Activated T-cell treated with anti-CD3 and anti-CD28 coated beads, Interleukin-2, amount 50 U/mL, for 1 hour (primary cell): ENCODE measurements at places on chromosomes 16 and 17.
A peak's percentile ranks its signal among the peaks of the same experiment; 100 is the strongest.

DNA sequence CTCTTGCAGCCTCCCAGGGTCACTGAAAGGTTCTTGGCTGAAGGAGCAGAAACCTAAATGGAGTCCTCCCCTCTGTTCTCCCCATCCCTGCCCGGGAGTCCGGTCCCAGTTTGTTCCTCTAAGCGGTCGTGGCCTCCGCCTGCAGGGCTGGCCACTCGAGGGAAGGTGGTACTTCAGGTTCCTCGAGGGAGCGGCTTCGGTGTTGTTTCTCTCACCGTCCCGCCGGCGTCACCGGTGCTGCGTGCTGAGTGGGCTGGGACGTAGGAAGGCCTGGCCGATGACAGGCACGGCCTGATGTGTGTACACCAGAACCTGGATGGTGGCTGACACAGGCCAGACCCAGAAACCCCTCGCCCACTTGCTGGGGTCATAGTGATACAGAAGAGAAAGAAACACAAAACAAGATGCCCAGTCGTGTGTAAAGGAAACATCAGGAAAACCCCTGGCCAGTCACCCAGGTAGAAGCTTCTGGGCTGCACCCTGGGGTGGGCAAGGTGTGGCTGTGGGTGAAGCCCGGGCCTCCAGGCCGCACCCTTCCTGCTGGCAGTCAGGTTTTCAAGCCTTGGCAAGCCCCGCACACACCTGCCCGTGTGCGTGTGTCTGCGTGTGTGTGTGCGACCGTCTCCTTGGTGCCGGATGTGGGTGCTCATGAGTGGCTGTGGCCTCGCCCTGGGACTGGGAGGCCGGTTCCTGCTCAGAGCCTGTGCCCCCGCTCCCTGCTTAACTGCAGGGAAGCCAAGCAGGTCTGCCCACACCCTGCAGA lies 52.0 kb downstream of the BAIAP2 start:
- DNase-seq, result no peak

GRCh38 chr17:45042346-45043120 lies 8.9 kb downstream of the DCAKD start:
- no peak for DNase-seq

GRCh38 chr16:1007284-1007850 lies 25.8 kb downstream of the SOX8 start:
- DNase-seq, result no peak

- no peak for DNase-seq
These were observed 64.5 kb upstream of the NLK start for GRCh38 chr17:27977751-27978688.

- DNase-seq, result no peak
These were observed 197.1 kb upstream of the TBX2 start for GRCh38 chr17:61202564-61202963.

GRCh38 chr17:33837281-33837680 lies 417.8 kb upstream of the CCL2 start:
- no peak for DNase-seq

- DNase-seq, result peak; percentile 56
These were observed 2.7 kb upstream of the HES7 start for GRCh38 chr17:8126491-8127066.

- DNase-seq, result no peak
These were observed 248.6 kb downstream of the FTO start for GRCh38 chr16:53952215-53953208.

DNA sequence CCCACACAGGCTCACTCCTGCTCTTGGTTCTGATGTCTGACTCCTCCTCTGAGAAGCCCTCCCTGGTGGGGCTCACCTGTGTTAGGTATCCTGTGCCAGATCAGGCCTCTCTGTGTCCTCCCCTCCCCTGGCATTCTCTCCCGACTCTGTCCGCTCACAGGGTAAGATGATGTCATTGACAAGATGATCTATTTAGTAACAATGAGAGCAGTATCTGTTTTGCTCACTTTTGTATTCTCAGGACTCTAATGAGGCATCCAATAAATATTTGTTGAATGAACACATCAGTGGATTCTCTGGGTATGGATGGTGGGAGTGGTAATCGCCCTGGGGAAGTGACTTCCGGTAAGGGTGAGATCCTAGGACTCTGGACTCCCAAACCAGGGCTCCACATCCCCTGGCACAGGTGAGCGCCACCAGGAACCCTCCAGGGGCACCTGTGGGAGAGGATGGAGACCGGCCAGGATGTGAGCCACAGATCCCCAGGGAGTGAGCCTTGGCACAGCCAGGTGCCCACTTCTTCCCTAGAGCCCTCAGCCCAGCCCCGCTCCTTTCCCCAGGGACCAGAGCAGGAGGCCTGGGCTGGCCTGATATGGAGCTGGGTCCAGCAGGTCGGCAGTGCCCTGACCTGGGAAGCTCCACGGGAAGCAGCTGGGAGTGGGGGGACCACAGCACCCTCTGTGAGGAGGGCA lies 5.4 kb upstream of the HAP1 start:
- DNase-seq, result no peak

DNA sequence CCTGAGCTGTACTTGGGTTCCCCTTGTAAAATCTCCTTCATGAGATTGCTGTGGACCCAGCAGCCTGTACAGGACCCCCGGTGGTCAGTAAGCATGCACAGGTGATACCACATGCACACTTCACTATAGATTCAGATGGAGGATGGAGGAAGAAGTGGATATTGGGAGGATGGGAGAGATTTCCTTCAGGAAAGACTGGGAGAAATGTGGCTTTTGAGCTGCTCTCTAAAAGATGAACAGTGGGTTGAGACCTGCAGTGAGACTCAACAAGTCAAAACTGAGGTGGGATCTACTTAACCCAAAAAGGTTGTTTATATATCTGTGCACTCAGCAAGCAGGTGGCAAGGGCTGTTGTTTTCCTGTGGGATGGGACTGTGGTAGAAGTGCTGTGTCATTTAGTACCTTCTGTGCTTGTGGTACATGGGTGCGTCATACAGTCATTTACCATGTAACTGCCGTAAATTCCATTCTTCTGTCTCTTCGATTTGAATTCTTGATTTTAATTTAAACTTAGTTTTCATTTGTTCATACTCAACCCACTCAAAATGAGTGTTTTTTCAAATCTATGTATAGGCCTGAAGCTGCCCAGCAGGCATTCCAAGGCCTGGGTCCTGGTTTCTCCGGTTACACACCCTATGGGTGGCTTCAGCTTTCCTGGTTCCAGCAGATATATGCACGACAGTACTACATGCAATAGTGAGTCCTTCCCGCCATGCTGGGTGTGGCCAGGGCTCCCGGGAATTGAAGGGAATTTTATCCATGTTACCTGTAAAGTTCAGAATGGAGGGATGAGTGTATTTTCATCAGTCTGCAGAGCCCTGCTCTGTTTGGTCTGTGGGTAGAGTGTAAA lies 6.9 kb downstream of the HERPUD1 start:
- no peak for DNase-seq

DNA sequence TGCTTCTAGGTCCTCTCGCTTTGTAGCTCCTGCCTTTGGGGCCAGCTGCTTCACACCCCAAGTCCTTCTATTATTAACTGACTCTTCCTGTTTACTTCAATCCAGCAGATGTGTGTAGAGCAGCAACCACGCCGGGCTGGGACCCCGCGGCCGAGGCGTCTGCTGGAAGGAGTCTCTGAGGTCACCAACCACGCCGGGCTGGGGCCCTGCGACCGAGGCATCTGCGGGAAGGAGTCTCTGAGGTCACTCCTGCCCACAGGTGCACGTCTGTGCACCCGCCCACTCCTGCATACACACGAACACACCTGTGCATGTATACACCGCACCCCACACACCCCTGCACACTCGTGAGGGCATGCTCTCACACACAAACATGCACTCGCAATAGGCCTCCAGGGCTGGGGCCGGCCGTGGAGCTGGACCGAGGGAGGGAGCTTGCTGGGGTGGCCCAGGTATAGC lies 7.8 kb upstream of the TEX19 start:
- DNase-seq, result no peak

DNA sequence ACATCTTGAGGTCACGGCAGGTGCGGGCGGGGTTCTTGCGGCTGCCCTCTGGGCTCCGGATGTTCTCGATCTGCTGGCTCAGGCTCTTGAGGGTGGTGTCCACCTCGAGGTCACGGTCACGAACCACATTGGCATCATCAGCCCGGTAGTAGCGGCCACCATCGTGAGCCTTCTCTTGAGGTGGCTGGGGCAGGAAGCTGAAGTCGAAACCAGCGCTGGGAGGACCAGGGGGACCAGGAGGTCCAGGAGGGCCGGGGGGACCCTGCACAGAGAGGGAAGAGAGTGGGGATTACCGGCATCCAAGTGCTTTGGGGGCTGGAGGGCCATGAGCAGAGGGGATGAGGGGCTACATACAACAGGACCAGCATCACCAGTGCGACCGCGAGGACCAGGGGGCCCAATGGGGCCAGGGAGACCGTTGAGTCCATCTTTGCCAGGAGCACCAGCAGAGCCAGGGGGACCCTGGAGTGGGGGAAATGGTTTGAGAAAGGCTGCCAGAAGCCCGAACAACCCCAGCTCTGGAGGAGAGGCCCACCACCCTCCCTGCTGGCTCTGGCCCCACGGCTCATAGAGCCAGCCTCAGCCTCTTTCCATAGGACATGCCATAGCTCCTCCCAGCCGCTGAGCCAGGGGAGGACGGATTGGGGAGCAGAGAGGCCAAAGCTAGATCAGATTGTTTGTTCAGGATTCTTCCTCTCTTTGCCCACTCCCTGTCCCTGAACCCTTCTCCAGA lies 14.6 kb downstream of the COL1A1 start:
- no peak for DNase-seq

DNA sequence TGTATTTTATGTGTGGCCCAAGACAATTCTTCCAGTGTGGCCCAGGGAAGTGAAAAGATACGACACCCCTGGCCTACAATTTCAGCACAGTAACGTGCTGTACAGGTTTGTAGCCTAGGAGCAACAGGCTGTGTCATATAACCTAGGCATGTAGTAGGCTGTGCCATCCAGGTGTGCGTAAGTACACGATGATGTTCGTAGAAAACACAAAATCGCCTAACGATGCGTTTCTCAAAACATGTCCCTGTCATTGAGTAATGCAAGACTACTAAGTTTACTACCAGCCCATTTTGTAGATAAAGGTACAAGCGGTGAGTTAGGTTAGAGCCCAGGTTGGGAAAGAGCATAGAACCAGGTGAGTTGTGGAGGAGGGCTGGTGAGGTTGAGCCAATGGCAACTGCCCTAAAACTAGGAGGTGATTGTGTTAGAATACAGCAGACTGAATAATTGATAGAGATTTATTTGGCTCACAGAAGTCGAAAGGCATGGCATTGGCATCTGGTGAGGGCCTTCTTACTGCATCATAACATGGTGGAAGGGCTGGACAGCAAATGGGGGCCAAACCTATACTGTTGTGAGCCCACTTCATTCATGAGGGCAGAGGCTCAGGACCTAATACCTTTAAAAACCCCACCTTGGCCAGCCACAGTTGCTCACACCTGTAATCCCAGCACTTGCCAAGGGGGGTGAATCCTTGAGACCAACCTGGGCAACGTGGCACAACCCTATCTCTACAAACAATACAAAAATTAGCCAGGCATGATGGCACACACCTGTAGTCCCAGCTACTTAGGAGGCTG lies 4.2 kb downstream of the EIF1 start:
- DNase-seq, result peak; percentile 39

DNA sequence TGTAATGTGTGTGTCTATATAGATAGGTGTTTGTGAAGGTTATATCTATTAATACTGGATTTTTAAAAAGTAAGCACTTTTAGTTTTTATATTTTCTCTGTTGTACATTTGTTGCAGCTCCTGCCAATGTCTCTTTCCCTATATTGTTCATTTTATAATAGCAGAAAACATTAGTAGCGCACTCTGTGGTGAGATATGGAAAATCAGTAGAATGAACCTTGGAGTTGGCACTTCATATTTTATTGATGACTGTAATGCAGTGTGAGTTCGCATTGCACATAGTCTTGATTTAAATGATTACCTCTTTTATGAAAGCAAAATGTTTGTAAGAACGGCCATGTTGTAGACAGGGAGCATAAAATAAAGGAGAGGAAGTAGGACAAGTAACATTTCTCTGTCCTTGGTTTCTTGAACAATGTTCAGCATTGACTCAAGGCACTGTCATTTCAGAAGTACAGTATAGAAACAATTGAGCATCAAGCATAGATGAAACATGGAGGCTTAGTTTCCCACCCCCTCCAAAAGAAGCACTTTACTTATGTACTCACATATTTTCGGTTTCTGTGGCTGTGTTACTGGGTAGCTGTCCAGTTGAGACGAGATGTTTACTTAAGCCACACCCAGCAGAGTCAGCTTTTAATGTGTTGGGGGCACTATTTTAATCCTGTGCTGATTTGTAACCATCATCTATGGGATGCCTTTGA lies 74.0 kb downstream of the TANC2 start:
- no peak for DNase-seq

- DNase-seq, result peak; percentile 47
These were observed at the start of gene CD79B for GRCh38 chr17:63931981-63932561. Gene CD79B, minus strand, starts transcription at chr17:63932331. Its CDS starts 70 bp downstream, at chr17:63932261.

DNA sequence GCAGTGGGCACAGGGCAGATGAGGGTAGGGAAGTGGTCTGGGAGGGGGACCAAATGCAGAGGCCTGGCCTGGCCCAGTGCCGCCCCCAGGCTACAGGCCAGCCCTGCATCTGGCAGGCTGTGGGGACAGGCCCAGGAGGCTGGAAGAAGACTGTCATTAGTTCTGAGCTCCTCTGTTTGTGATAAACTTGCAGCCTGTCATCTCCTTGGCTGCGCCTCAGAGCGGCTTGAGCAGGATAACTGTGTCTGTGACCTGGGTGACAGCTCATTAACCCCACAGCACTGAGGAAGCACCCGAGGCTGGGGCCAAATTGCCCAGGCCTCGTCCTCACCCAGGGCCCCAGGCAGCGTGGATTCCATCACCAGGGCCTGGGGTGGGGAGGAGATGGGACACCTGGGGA lies 23.9 kb downstream of the ABCC3 start:
- DNase-seq, result no peak

- DNase-seq, result no peak
These were observed 14.9 kb downstream of the SNN start for GRCh38 chr16:11683145-11683544.

- DNase-seq, result no peak
These were observed 148.9 kb downstream of the RPTOR start for GRCh38 chr17:80693511-80693910.

- no peak for DNase-seq
These were observed 68.2 kb upstream of the XYLT1 start for GRCh38 chr16:17538927-17539326.

DNA sequence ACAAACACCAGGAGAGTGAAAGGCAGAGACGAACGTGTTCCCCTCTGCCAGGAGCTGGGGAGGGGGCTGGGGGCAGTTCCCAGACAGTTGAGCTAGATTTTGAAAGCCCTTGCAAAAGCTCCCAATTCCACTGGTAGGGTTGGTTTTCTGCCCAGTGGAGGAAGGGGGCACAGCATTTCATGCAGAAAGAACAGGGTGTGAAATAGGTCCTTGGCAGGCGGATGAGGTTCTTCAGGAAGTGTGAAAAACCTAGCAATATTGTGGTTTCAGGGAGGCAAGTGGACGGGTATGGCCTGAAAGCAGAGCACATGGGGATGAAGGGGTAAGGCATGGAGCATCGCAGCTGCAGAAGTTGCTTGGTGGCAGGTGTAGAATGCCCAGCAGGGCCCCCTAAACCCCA lies 248.3 kb downstream of the KATNIP start:
- DNase-seq, result no peak

GRCh38 chr16:46748775-46749705 lies 896 bp upstream of the MYLK3 start:
- no peak for DNase-seq

GRCh38 chr16:52748741-52749140 lies 201.8 kb upstream of the TOX3 start:
- no peak for DNase-seq
